ENCODE measurements at places on chromosomes 4 and X.

GRCh38 chr4:47106561-47106960, 75.2 kb downstream of the GABRB1 start:
- no peak for DNase-seq
- H3K27me3 ChIP-seq, result no peaks in the 10 kb centered on the region
- no peak overlapping the region for H3K4me3 ChIP-seq
- no peaks in the 10 kb centered on the region for H3K4me1 ChIP-seq

- H3K4me1 ChIP-seq, result no peaks in the 10 kb centered on the region
- H3K4me3 ChIP-seq, result no peak overlapping the region
- H3K36me3 ChIP-seq, result no peaks in the 10 kb centered on the region
- DNase-seq, result no peak
Observed at GRCh38 chr4:172726001-172726423, 442.6 kb upstream of the GALNT7 start.

- no peaks in the 10 kb centered on the region for H3K27me3 ChIP-seq
- H3K36me3 ChIP-seq, result no peaks in the 10 kb centered on the region
- peaks cover 26% of the 10 kb centered on the region for H3K4me1 ChIP-seq
- H3K27ac ChIP-seq, result no peak overlapping the region
Observed at GRCh38 chr4:151719956-151720334, 40.9 kb downstream of the GATB start.

- no peaks in the 10 kb centered on the region for H3K27me3 ChIP-seq
- H3K36me3 ChIP-seq, result peaks cover 18% of the 10 kb centered on the region
- no peak for DNase-seq
- H3K4me1 ChIP-seq, result peaks cover 6% of the 10 kb centered on the region
Observed at GRCh38 chr4:38067499-38067898, 107.3 kb downstream of the PTTG2 start.

DNA sequence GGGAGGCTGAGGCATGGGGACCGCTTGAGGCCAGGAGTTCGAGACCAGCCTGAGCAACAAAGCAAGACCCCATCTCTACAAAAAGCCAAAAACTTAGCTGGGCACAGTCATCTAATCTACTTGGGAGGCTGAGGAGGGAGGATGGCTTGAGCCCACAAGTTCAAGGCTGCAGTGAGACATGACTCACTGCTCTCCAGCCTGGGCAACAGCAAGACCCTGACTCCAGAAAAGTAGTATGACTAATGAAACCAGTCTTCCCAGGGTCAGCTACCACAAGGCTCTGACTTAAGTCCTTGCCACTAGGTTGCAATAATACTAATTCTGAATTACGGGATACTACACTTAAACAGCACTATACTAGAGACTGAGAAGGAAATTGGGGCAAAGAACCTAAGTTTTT, 33.1 kb downstream of the ERVMER34-1 start:
- no peaks in the 10 kb centered on the region for H3K36me3 ChIP-seq
- H3K27me3 ChIP-seq, result no peaks in the 10 kb centered on the region
- H3K4me3 ChIP-seq, result no peak overlapping the region
- peaks cover 26% of the 10 kb centered on the region for H3K4me1 ChIP-seq

- H3K4me1 ChIP-seq, result no peaks in the 10 kb centered on the region
- H3K27me3 ChIP-seq, result no peaks in the 10 kb centered on the region
- H3K36me3 ChIP-seq, result no peaks in the 10 kb centered on the region
- no peak overlapping the region for H3K4me3 ChIP-seq
Observed at GRCh38 chr4:69518102-69518501, 22.4 kb upstream of the UGT2B4 start.

GRCh38 chr4:1375761-1376322, 28.8 kb downstream of the UVSSA start:
- H3K4me1 ChIP-seq, result no peaks in the 10 kb centered on the region
- no peak overlapping the region for H3K27ac ChIP-seq
- no peaks in the 10 kb centered on the region for H3K27me3 ChIP-seq
- no peak for DNase-seq
- peaks cover 8% of the 10 kb centered on the region for H3K36me3 ChIP-seq

- no peaks in the 10 kb centered on the region for H3K36me3 ChIP-seq
- DNase-seq, result no peak
- H3K4me1 ChIP-seq, result no peaks in the 10 kb centered on the region
Observed at GRCh38 chr4:102564399-102565059, 63.4 kb downstream of the NFKB1 start.

GRCh38 chr4:148214529-148215166, 227.6 kb downstream of the NR3C2 start:
- H3K27me3 ChIP-seq, result no peaks in the 10 kb centered on the region
- no peak overlapping the region for H3K4me3 ChIP-seq
- H3K36me3 ChIP-seq, result no peaks in the 10 kb centered on the region
- peak overlapping the region; percentile 5 for H3K27ac ChIP-seq
